ENCODE measurements at places on chromosomes 7 and 10.

- DNase-seq = no peak
These were observed 31.8 kb downstream of the CCM2 start for GRCh38 chr7:45031829-45032228.

DNA sequence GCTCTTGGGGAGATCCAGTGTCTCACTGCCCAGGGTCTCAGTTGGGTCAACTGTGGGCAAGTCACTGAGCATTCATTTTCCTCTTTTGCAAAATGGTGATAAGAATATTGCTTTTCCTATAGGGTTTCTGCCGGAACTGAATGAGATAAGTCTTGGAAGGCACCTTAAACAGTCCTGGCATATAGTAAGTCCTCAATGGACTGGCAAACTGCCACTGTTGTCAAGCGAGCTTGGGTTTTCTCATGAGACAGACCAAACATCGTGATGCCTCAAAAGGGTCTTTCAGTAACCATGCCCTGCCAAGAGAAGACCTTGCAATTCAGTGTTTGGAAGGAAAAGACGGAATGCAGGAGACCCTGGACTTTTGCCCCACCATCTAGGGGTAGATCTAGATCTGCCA lies 251.5 kb downstream of the WDR11 start:
- DNase-seq = no peak

GRCh38 chr7:79272066-79272669 lies 181.3 kb downstream of the MAGI2 start:
- DNase-seq = no peak

- no peak for DNase-seq
These were observed 959.4 kb downstream of the PCDH15 start for GRCh38 chr10:53841483-53842145.

DNA sequence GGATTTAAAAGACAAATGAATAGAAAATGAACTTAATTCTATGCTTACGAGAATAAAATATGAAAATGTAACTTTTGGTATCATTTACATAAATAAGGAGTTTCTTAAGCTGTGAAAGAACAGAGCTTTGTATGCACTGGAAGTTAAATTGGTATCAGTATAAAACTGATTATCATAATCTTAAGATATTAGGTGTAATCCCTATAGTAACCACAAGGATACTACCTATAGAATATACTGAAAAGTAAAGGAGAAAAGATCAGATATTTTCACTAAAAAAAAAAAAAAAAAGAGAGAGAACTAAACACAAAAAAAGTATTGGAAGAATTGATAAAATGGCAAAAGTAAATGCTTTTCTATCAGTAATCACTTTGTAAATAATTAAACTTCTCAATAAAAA lies 100.1 kb downstream of the TWIST1 start:
- DNase-seq = no peak

DNA sequence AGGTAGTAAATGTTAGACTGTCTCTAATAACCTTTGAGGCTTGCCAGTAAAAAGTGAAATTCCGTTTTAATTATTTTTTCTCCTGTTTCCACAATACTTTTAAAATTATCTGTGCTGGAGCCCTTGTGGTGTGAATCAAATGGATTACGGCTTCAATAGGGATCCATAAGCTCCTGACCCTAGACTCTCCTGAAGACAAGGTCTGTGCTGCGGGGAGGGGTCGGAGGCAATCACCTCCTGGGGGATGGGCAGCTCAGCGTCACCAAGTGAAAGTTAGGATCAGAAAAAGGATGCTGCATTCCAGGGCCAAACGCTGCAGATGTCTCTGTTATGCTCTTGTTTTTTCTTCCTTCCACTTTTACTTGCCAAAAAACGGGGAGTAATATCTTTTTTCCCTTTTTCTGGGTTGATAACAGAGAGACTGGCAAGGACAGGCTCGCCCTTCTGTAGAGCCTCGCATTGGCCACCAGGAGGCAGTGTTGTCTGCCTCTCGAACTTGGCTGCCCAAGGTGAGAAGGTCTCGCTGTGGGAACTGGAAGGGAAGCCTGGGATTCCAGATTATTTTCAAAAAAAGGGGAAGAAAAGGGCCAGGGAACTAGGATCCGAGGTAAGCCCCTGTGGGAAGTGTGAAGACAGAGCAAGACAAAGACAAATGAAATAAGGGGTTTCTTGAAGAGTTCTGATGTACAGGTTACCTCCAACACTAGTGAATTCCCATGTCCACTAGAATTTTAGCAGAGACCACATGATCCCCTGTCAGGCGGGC lies 621.9 kb downstream of the ACTR3B start:
- DNase-seq = no peak

- DNase-seq = no peak
These were observed 6.7 kb upstream of the MGAM2 start for GRCh38 chr7:142104550-142105527.

- DNase-seq = no peak
These were observed 64.0 kb downstream of the CACNB2 start for GRCh38 chr10:18204039-18204835.

DNA sequence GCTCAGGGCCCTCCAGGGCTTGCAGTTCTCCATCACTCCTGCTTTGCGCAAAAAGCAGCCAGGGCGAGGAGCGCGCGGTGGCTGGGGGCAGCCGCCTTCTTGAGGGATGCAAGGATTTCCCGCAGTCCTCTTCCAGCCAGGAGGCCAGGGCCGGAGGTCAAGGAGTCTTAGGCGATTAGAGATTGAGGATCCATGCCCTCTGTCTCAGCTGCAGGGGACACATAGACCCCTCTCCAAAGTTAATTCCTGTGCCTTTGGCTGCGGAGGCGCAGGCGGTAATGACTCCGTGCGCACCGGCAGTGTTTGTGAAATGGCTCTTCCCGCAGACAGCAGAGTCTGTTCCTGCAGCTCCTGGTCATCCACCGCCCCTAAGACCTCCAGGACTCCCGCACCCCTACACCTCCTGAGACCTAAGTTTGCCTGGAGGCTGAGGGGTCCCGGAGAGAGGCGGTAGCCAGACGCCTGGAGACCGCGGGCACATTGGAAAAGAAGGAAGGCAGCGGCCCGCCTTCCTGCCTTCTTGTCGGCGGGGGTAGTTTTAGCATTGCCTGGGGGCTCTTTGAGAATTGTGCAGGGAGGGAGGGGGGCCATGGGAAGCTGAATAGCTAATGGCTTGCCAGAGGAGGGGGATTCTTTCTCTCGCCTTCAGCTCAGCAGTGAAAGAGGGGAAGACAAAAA lies 3.3 kb upstream of the NEUROG3 start:
- DNase-seq = no peak

DNA sequence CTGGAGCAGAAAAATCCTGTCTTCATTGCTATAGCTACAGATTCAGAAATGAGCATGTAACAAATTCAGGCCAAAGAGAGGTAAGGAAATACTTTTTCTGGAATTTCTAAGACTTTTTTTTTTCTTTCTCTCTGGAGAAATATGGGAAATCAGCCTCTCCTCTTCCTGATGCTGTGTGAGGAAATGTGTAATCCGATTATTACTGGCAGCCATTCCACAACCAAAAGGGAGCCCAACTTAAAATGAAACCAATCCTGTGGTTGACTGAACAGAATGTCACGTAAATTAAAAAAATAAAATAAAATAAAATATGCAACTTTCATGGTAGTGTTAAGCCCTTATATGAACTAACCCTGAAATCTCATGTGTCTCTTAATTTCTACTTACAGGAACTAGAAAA lies 10.7 kb upstream of the POT1 start:
- DNase-seq = no peak

DNA sequence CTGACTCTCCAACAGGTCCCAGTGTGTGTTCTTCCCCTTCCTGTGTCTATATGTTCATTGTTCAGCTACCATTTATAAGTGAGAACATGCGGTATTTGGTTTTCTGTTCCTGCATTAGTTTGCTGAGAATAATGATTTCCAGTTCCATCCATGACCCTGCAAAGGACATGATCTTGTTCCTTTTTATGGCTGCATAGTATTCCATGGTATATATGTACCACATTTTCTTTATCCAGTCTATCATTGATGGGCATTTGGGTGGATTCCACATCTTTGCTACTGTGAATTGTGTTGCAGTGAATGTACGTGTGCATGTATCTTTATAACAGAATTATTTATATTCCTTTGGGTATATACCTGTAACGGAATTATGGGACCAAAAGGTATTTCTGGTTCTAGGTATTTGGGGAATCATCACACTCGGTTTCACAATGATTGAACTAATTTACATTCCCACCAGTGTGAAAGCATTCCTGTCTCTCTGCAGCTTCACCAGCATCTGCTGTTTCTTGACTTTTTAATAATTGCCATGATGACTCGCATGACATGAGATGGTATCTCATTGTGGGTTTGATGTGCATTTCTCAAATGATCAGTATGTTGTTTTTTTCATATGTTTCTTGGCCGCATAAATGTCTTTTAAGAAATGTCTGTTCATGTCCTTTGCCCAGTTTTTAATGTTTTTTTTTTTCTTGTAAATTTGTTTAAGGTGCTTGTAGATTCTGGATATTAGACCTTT lies 60.2 kb downstream of the LSMEM1 start:
- no peak for DNase-seq

GRCh38 chr10:129108378-129108777 lies 358.7 kb upstream of the MGMT start:
- DNase-seq = no peak

DNA sequence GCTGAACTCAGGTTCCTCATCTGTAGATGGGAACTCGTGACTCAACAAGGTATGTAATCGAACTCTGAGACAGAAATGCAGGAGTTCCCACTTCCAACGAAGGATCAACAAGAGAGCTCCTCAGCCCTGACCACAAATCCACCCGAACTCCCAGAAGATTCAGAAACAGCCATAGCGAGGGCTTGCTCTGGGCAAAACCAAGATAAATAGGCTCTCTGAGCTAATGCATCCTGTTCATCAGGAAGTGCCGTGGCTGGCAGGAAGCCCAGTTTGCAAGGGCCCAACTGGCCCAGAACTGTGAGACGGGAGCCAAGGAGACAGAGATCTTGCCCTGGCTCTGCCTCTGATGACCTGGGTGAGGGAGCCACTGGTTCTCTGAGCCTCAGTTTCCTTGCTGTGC lies 141.7 kb upstream of the PFKP start:
- no peak for DNase-seq

- no peak for DNase-seq
These were observed 1083.6 kb downstream of the KCNMA1 start for GRCh38 chr10:76554033-76554408.

DNA sequence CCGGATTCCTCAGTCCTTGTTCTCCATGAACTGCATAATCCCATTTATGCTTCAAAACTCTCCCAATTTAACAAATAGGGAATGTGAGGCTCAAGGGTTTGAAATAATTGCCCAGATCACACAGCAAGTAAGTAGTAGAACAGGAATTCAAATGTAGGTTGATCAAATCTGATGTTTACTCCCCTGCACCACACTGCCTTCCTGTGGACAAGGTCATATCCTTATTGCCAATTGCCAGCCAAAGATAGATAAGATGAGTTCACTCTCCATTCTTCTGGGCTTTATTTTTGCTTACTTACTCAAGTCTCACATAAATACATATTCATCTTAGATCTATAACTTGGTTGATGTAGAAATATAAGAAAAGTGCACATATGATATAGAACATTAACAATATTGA lies 435.2 kb upstream of the ETV1 start:
- DNase-seq = no peak

DNA sequence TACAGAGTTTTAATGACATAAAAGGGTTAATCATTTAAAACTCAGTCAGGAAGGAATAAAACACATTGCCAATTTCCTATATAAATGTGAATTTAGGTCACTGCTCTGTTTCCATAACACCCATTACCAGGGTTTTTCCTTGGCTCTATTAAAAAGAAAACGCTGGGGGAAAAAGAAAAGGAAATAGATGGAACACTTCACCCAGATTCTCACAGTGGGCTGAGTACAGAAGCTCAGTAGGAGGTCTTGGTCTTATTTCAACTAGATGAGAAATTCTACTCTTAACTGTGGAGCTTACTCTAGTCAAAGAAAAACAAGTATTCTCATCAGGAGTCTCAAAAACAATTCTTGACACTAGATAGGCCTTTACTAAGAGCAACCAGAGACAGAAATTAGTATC lies 36.5 kb downstream of the GLUD1 start:
- no peak for DNase-seq

DNA sequence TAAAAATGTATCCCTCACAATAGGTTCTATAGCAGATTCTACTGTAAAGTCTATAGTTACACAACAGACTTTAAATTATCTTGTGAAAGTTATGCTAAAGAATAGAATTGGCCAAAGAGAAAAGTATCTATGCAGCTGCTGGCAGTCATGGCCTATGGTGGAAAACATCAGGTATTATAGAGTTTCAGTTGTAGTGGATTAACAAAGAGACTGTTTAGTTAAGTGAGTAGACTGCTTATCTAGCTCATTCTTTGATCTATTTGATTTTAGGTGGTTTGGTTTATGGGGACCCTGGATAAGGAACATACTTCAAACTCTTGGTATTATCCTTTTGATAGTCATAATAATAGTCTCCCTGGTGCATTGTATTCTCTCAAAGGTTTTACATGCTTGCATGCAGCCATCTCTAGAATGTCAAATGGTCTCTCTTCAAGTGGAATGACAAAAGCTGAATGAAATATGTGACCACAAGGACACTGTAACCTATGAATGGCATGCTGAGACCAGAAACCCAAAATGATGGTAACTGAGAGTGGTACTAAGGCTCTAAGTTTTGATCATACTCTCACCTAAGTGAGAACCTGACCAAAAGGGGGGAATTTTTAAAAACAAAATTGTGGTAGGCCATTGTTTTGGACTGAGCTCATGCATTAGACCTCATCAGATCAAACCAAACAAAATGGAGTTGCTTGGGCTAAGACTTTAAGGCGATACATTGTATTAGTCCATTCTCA lies 54.9 kb upstream of the NAMPT start:
- no peak for DNase-seq

DNA sequence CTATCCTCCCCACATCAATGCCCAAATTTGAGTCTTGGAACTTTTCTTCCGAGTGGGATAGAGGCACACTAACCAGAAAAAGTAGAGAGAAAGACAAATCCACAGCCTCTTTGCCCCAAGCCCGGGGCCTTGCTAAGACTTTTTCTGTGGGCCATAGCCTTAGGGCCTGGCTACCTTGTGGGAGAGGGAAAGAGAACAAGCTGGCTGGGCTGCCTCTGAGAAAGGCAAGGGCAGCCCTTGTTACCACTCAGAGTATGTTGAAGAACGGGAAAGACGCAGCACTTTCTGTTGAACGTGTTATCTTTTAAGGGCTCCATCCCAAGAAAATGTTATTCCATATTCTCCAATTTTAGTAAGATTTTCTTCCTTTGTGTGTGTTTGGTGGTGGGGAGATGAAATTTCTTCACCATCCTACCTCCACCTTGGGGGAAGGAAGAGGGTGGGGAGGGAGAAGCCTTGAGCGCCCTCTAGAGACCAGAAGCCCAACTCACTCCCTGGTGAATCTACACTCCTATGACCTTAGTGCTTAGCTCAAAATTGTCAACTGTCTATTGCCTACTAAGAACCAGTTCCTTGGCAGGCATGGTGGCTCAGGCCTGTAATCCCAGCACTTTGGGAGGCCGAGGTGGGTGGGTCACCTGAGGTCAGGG lies 3.9 kb upstream of the NRF1 start:
- no peak for DNase-seq

Measured in stimulated activated CD8-positive, alpha-beta memory T cell treated with anti-CD3 and anti-CD28 coated beads, Interleukin-15, amount 100 ng/mL, for 4 hours (primary cell).